A549 treated with CORT108297 at 1 μM for 4 hours (cell line): ENCODE measurements at places on chromosomes 3 and 15. TPM values are rescaled to one million over a fixed set of nuclear protein-coding genes. Genes with fewer than 3 reads are reported as not detected.

AADACL2 gene
- total RNA-seq, result not detected in 5 replicates

FGF7 gene
- not detected in 5 replicates for total RNA-seq

WNT5A gene
- total RNA-seq, result 0.76 to 1.2 TPM (median 0.95 TPM) in 5 replicates

P2RY13 gene
- not detected in 5 replicates for total RNA-seq

TMOD2 gene
- 1.3 to 2.3 TPM (median 1.8 TPM) in 5 replicates for total RNA-seq
